ENCODE measurements at places on chromosomes 7 and 10. TPM values are rescaled to one million over a fixed set of nuclear protein-coding genes. Genes with fewer than 3 reads are reported as not detected.

The NKX2-3 gene
- 0.89 TPM for total RNA-seq

The PWWP2B gene
- 12.2 TPM for total RNA-seq

The PNLIPRP1 gene
- not detected for total RNA-seq

The NAT16 gene
- total RNA-seq = not detected

The AKR1C4 gene
- total RNA-seq = not detected

The PILRA gene
- total RNA-seq = 0.89 TPM

The PTER gene
- total RNA-seq = 8.9 TPM

The LIPA gene
- 64.1 TPM for total RNA-seq

The AKR1C1 gene
- 6.8 TPM for total RNA-seq

The LIPN gene
- not detected for total RNA-seq

The PLCE1 gene
- total RNA-seq = 1.1 TPM

The MUC12 gene
- total RNA-seq = 0.60 TPM

The TFPI2 gene
- 649 TPM for total RNA-seq

The GJD4 gene
- not detected for total RNA-seq

The CPED1 gene
- total RNA-seq = 12.8 TPM

The PTEN gene
- total RNA-seq = 106 TPM

The VWC2 gene
- total RNA-seq = not detected

The SSC4D gene
- 0.59 TPM for total RNA-seq

The GRM3 gene
- total RNA-seq = not detected

The RARRES2 gene
- total RNA-seq = not detected

The GNGT1 gene
- total RNA-seq = not detected

The HOXA3 gene
- total RNA-seq = 6.8 TPM

The CALHM3 gene
- not detected for total RNA-seq

The MYOF gene
- total RNA-seq = 385 TPM

The GDF2 gene
- total RNA-seq = not detected

The IKZF1 gene
- total RNA-seq = not detected

The EIF5AL1 gene
- total RNA-seq = 0.46 TPM

The TMEM196 gene
- not detected for total RNA-seq

The ADARB2 gene
- total RNA-seq = not detected

The PLA2G12B gene
- not detected for total RNA-seq

The CPN1 gene
- total RNA-seq = not detected

The BET1 gene
- 50.1 TPM for total RNA-seq

The CREM gene
- total RNA-seq = 25.4 TPM

The IDI2 gene
- total RNA-seq = not detected

The WEE2 gene
- not detected for total RNA-seq

The VSTM4 gene
- 1.6 TPM for total RNA-seq

The AEBP1 gene
- total RNA-seq = 34.4 TPM

The NPFFR1 gene
- not detected for total RNA-seq

The NKX6-2 gene
- not detected for total RNA-seq

The ABCC2 gene
- total RNA-seq = 0.89 TPM

The HMX2 gene
- not detected for total RNA-seq

The SPDYE8 gene
- not detected for total RNA-seq

The OPN1SW gene
- total RNA-seq = not detected

The AMZ1 gene
- 0.30 TPM for total RNA-seq

The LFNG gene
- 16.6 TPM for total RNA-seq

The ATOH7 gene
- total RNA-seq = not detected

The MET gene
- total RNA-seq = 36.2 TPM

The EGR2 gene
- total RNA-seq = 2.3 TPM

The NANOS1 gene
- 0.23 TPM for total RNA-seq

The COL17A1 gene
- 0.30 TPM for total RNA-seq

The MYOZ1 gene
- total RNA-seq = 0.05 TPM

The PRF1 gene
- not detected for total RNA-seq

The RINT1 gene
- total RNA-seq = 15.4 TPM

The SOSTDC1 gene
- 0.05 TPM for total RNA-seq

The AZGP1 gene
- total RNA-seq = 0.32 TPM

The GARIN1A gene
- total RNA-seq = 1.5 TPM
